ENCODE measurements at places on chromosomes 12 and 14.

- H3K36me3 ChIP-seq = peaks cover 31% of the 10 kb centered on the region
- no peak overlapping the region for H3K4me3 ChIP-seq
- H3K27me3 ChIP-seq = no peaks in the 10 kb centered on the region
- DNase-seq = no peak
These were observed 26.5 kb downstream of the CD9 start for GRCh38 chr12:6226679-6227051.

GRCh38 chr14:93971635-93972027 is 4.7 kb downstream of the ASB2 start:
- no peak overlapping the region for H3K27ac ChIP-seq
- no peak for DNase-seq
- H3K4me1 ChIP-seq = no peaks in the 10 kb centered on the region
- peaks cover 20% of the 10 kb centered on the region for H3K27me3 ChIP-seq

GRCh38 chr14:75047506-75047905 is 3.8 kb downstream of the MLH3 start:
- no peaks in the 10 kb centered on the region for H3K27me3 ChIP-seq
- no peak for DNase-seq
- no peak overlapping the region for H3K4me3 ChIP-seq

GRCh38 chr12:103832048-103832997 is 8.7 kb downstream of the NT5DC3 start:
- no peaks in the 10 kb centered on the region for H3K36me3 ChIP-seq
- no peak overlapping the region for H3K4me3 ChIP-seq
- H3K27ac ChIP-seq = no peak overlapping the region
- DNase-seq = no peak
- peaks cover 12% of the 10 kb centered on the region for H3K4me1 ChIP-seq
- H3K27me3 ChIP-seq = no peaks in the 10 kb centered on the region

DNA sequence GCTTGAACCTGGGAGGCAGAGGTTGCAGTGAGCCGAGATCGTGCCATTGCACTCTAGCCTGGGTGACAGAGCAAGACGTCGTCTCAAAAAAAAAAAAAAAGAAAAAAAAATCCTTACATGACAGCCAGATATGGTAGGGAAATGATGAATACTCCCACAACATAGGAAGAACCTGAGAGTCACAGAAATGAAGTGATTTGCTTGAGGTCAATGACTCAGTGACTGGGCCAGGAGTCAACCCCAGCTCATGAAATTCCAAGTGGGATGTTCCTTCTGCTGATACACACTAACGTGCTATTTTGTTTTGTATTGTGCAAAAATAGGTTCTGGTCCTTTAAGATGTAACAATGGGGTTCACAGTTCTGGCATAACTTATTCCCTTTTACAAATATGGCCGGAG is 9.0 kb downstream of the RHOF start:
- H3K27ac ChIP-seq = peak overlapping the region; percentile 84
- no peak overlapping the region for H3K4me3 ChIP-seq
- no peaks in the 10 kb centered on the region for H3K36me3 ChIP-seq

- DNase-seq = no peak
- peaks cover 16% of the 10 kb centered on the region for H3K4me1 ChIP-seq
- no peaks in the 10 kb centered on the region for H3K27me3 ChIP-seq
These were observed 6.0 kb upstream of the CHD4 start for GRCh38 chr12:6613015-6613775.

DNA sequence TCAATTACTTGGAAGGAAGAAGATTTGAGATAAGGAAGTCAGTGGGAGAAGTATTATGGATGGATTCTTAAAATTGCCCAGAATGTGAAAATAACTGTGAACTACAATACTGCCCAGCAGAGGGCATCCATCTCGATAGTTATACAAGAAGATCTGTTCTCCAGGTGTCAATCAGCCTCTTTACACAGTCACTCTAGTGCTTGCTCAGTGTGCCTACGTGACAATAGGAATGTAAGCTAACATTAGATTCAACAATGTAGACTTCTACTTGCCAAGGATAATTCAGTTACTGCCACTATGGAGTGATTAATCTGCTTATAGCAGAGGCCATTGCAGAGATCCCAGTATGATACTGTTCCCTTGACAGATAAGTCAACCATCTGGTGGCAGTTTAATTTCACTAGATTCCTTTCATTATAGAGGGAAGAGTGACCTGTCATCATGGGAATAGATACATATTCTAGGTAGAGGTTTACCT is 10.6 kb upstream of the MAP4K5 start:
- H3K4me1 ChIP-seq = no peaks in the 10 kb centered on the region
- no peak overlapping the region for H3K4me3 ChIP-seq
- H3K27ac ChIP-seq = no peak overlapping the region
- H3K27me3 ChIP-seq = no peaks in the 10 kb centered on the region

DNA sequence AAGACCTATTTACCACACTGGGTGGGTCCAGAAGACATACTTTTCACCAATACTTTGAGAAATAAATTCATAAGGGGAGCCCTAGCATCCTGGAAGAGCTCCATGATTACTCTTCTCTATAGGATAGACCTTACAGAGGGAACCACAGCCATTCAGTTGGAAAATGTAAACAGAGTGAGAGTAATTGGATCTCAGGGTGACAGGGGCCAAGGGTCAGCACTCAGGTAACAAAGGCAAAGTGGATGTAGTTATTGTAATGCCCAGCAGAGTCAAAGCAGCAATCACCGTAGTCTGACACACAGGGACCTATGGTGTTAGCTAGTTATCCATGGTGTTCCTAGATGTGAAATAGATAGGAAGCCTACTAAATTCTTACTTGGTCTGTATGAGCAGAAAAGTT is 10.8 kb upstream of the GTF2A1 start:
- H3K4me1 ChIP-seq = peaks cover 6% of the 10 kb centered on the region
- H3K4me3 ChIP-seq = no peak overlapping the region
- H3K27ac ChIP-seq = no peak overlapping the region
- H3K36me3 ChIP-seq = no peaks in the 10 kb centered on the region

GRCh38 chr14:22668863-22669262 is 24.7 kb upstream of the OR6J1 start:
- H3K4me3 ChIP-seq = no peak overlapping the region
- no peaks in the 10 kb centered on the region for H3K4me1 ChIP-seq
- H3K27ac ChIP-seq = no peak overlapping the region
- no peaks in the 10 kb centered on the region for H3K36me3 ChIP-seq
- H3K27me3 ChIP-seq = no peaks in the 10 kb centered on the region

DNA sequence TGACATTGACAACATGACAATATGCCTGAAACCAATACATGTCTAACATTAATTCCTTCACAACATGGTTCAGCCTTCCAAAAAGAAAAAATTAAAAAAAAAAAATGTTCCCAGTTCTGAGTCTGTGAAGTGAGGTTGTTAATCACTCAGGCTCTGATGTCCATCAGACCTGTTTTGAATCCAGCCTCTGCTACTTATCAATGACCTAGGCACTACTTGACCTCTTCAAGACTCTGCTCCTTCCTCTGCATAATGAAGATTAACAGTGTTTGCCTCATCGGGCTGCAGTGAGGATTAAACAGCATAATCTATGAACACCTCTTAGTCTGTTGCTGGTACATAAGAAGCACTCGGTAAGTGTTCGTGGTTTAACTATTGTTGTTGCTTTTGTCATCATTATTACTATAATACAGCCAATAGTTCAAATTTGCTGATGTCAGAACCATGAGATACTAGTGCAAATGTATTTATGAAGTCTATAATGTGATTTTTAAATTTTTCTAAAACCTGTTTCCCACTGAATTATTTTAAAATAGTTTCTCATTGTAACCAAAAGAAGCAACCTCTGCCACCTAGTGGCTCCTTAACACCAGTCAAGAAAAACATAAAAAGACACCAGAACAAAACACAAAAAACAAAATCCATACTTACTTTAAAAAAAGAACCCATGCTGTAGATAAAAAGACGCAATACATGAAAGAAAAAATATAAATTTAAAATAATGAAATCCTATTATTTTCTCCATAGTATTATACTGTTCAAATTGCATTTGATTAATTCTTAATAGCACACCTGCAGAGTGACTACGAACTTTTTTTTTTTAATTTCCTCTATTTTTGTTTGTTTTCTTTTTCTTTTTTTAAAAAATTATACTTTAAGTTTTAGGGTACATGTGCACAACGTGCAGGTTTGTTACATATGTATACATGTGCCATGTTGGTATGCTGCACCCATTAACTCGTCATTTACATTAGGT is 20.3 kb upstream of the TMX1 start:
- DNase-seq = no peak
- no peaks in the 10 kb centered on the region for H3K36me3 ChIP-seq
- H3K4me3 ChIP-seq = no peak overlapping the region
- no peak overlapping the region for H3K27ac ChIP-seq
- H3K27me3 ChIP-seq = no peaks in the 10 kb centered on the region
- H3K4me1 ChIP-seq = no peaks in the 10 kb centered on the region

DNA sequence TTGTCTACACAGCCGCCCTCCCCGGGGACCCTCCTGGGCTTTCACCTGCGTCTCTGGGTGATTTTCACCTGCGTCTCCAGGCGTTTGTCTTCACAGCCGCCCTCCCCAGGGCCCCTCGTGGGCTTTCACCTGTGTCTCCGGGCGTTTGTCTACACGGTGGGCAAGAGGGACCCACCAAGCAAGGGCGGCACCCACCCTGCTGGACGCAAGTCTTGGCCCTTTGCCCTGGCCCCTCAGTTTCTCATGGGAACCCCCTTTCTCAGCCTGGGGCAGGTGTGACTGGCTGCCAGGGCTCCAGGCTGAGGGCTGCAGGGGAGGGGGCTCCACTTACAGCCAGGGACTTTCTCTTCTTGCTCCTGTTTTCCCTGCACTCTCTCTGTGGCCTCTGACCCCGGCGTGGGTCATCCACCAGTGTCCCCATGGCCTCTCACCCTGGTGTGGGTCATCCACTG is 68.6 kb upstream of the GALNT9 start:
- H3K27ac ChIP-seq = no peak overlapping the region
- H3K27me3 ChIP-seq = peaks cover 56% of the 10 kb centered on the region
- H3K4me3 ChIP-seq = no peak overlapping the region
- H3K36me3 ChIP-seq = no peaks in the 10 kb centered on the region

- no peaks in the 10 kb centered on the region for H3K36me3 ChIP-seq
- peaks cover 28% of the 10 kb centered on the region for H3K4me1 ChIP-seq
- no peaks in the 10 kb centered on the region for H3K27me3 ChIP-seq
- peak overlapping the region; percentile 25 for H3K4me3 ChIP-seq
- H3K27ac ChIP-seq = no peak overlapping the region
These were observed 1.8 kb downstream of the HSPB8 start for GRCh38 chr12:119180380-119181040.

DNA sequence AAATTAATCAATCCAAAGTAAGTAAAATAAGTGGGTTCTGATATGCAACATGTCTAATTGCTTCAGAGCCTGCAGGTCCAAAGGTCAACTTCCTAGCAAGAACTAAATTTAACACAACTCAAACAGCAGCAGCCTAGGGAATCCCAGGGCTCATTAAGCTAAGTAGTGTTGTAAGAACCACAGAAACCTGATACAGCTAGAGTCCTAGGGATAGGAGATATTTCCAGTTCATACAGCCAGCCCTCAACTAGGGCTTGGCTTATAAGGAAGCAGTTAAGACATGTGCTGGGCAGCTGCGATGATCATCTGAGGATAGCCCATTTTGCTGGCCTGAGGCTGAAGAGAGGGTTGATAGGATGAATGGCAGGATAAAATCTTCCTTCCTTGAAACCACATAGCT is at the start of gene OR4Q3:
Gene OR4Q3 (plus strand): TSS at position 316 of the 400 bp plus-strand sequence.
- DNase-seq = no peak
- no peaks in the 10 kb centered on the region for H3K36me3 ChIP-seq
- no peaks in the 10 kb centered on the region for H3K4me1 ChIP-seq
- H3K4me3 ChIP-seq = no peak within 1 kb of the TSS
- no peaks in the 10 kb centered on the region for H3K27me3 ChIP-seq

DNA sequence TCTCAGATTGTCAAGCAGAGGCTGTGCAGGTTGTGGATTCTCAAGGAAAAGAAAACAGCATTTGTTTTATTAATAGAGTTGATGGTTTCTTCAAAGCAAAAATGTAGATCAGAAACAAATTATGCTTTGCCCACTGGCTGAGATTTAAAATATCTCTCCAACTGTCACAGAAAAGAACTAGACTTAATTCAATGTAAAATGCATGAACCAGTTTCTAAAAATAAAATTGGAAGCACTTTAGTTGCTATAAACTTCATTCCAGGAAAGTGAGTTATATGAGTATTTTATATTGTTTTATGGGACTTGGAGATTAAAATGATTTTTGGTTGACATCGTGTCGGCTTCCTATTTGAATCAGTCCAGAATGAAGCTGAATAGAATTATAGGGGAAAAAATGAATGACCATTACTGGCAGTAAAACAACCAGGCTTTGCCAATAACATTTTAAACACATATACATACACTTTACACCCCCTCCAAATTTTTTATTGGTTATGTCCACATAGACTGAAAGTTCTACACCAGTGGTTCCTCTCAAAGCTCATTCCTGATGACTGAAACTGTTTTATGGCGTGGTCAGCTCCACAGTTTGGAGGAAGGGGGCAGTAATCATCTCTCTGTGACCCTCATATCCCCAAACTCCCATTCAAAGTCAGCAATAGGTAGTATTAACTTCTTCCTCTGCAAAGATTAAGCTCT is 55.5 kb upstream of the DAAM1 start:
- no peak for DNase-seq
- no peaks in the 10 kb centered on the region for H3K27me3 ChIP-seq
- H3K4me3 ChIP-seq = no peak overlapping the region
- no peaks in the 10 kb centered on the region for H3K4me1 ChIP-seq

- DNase-seq = no peak
- no peaks in the 10 kb centered on the region for H3K27me3 ChIP-seq
- no peak overlapping the region for H3K4me3 ChIP-seq
- no peak overlapping the region for H3K27ac ChIP-seq
- H3K36me3 ChIP-seq = no peaks in the 10 kb centered on the region
These were observed 63.3 kb downstream of the PPP1R12A start for GRCh38 chr12:79871621-79872020.

GRCh38 chr14:60313093-60313492 is 64.1 kb downstream of the PPM1A start:
- no peak for DNase-seq
- no peak overlapping the region for H3K27ac ChIP-seq
- peaks cover 11% of the 10 kb centered on the region for H3K27me3 ChIP-seq
- H3K36me3 ChIP-seq = no peaks in the 10 kb centered on the region

DNA sequence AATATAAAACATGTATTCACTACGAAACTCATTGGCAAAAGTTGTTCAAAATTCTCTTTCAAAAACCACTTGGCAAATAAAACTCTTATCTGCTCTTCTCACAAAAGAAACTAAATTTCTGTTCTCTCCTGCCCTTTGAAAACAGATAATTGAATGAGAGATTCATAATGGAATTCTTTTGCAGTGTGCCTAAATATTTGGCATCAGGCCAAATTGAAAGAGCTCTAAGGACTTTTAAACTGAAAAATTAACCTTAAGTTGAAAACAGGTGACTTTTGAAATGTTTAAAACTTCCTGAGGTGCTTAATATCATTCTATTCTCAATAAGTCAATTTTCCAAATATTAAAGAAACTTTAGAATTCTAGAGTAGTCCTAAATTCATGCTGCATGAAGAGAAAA is 136.4 kb downstream of the FSCB start:
- H3K4me3 ChIP-seq = no peak overlapping the region
- H3K27ac ChIP-seq = no peak overlapping the region
- H3K4me1 ChIP-seq = peaks cover 8% of the 10 kb centered on the region
- no peaks in the 10 kb centered on the region for H3K27me3 ChIP-seq
- H3K36me3 ChIP-seq = no peaks in the 10 kb centered on the region
- no peak for DNase-seq

- H3K27ac ChIP-seq = no peak overlapping the region
- H3K27me3 ChIP-seq = no peaks in the 10 kb centered on the region
- no peak overlapping the region for H3K4me3 ChIP-seq
- H3K36me3 ChIP-seq = peaks cover 2% of the 10 kb centered on the region
- DNase-seq = no peak
These were observed 47.1 kb downstream of the FBRSL1 start for GRCh38 chr12:132537049-132537448.
